ENCODE measurements at places on chromosomes 2 and 18.

- DNase-seq: no peak
Measured at GRCh38 chr18:79049506-79049905, 19.7 kb upstream of the ATP9B start.

DNA sequence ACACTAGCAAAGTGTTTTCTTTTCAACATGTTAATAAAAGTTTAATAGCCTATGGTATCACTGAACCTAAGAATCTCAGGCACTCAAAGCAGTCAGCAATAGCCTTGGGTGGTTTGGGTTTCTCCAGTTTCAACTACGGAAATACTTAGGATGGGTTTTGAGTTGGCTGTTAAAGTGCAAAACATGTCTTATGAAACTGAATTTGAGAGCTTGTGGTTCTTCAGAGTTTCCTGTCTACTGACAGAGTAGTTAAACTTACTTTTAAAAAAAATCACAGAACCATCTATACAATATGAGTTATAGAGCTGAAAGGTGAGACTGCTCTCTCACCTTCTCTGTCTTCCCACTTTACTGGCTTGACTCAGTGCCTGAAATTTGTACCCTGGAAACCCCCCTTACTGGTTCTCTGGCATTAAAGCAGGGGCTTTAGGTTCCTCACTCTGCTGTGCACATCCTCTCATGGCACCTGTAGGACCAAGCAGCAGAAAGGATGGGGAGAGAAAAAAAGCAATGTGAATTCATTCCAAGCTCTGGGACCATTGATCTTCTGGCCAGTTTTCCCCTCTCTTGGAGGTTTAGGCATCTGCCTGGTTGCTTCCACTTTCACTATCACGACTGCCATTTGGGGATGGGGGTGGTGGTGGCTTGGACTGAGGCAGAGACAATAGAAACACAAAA is 18.1 kb downstream of the CCDC141 start:
- no peak for DNase-seq

GRCh38 chr2:130834091-130834930 is 2.4 kb upstream of the ARHGEF4 start:
- peak; percentile 19 for DNase-seq

DNA sequence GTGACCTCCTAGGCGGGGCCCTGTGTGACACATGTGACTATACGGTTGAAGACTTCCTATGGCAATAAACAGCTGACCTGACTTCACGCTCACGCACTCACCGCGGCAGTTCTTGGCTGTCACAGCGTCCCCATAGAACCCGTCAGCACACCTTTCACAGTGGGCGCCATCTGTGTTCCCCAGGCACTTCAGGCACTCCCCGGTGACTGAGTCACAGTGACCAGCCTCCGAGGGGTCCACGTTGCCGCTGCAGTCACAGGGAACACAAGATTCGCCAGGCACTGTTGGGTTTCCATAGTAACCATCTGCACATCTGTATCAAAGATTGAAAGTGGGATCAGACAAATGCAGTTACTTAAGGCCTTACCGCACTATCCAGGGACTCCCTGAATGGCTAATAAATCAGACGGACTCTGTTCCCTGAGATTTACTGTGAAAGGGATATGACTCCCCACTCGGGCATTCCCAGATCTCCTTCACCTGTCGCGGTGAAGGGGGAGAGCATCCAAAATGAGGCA is 94.5 kb downstream of the LAMA1 start:
- no peak for DNase-seq

GRCh38 chr2:36376319-36376765 is 20.8 kb downstream of the CRIM1 start:
- no peak for DNase-seq

DNA sequence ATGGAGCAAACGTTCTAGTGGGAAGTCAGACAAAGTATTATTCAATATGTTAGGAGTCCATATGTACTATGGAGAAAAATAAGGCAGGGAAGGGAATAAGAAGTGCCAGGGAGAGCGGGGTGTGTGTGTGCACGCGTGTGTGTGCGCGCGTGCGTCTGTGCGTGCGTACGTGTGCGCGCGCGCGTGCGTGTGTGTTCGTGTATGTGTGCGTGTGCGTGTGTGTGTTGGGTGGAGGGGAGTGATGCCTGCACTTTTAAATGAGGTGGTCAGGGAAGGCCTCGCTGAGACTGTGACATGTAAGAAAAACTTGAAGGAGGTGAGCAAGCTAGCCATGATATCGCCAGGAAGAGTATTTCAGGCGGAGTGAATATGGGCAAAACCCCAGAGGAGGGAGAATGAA is 1.6 kb upstream of the MREG start:
- DNase-seq: no peak

DNA sequence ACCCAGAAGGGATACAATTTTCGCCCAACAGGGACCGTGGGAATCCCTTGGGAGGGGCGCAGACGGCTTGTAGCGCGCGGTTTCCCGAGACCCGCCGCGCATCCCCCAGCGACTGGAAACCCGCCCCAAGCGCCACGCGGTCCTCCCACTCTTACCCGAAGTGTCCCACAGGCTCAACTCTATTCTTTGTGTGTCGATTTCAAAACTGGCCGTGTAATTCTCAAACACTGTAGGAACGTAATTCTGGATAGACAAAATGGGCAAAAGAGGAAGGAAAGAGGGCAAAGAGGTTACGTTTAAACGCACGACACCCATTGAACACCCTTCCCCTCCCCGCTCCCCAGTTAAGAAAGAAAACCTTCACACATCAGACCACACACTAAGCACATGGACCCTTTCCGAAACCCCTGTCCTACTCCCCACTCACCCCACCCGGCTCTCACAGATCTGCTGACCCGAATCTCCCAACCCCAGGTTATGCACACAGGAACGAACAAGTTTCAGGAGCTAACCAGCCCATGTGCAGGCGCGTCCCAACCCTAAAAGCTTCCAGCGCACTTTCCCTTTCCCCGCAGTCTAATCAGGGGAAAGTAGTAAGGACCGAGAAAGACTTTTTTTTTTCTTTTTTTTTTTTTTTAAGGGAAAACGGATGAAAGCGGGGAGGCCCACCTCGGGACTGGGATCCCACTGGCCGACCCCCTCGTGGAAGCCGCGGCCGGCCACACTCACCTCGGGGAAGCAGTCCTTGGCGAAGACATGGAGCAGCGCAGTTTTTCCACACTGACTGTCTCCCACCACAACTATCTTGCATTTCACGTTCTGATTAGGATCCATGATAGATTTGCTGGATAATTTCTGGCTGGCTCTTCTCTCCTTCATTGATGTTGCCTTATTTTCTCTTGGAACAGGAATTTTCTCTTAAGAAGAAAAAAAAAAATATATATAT is 655 bp downstream of the RND3 start:
- no peak for DNase-seq

DNA sequence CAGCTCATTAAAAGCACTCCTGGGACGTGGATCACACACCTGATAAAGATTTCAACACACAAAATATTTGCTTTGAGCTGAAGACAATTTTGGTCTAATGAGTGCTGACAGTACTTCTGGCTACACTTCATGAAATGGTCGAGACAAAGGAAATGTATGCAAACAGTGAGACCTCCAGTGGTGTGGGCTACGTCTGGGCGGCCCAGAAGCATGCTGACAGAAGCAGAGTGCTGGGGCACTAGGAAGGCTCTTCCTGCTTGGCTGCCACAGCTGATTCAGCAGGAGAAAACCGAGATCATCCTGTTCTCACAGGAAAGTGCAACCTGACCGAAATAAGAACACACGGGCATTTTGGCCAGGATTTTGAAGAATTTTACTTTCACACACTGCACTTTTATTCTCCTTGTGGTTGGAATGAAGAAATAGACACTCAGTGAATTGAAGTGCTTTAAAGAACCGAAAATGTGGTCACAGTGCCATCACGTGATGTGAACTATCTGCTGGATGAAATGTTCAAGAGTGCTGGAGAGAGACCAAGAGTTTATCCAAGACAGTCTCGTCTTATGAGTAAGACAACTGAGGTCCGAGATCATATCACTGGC is 149.5 kb downstream of the CCBE1 start:
- no peak for DNase-seq

DNA sequence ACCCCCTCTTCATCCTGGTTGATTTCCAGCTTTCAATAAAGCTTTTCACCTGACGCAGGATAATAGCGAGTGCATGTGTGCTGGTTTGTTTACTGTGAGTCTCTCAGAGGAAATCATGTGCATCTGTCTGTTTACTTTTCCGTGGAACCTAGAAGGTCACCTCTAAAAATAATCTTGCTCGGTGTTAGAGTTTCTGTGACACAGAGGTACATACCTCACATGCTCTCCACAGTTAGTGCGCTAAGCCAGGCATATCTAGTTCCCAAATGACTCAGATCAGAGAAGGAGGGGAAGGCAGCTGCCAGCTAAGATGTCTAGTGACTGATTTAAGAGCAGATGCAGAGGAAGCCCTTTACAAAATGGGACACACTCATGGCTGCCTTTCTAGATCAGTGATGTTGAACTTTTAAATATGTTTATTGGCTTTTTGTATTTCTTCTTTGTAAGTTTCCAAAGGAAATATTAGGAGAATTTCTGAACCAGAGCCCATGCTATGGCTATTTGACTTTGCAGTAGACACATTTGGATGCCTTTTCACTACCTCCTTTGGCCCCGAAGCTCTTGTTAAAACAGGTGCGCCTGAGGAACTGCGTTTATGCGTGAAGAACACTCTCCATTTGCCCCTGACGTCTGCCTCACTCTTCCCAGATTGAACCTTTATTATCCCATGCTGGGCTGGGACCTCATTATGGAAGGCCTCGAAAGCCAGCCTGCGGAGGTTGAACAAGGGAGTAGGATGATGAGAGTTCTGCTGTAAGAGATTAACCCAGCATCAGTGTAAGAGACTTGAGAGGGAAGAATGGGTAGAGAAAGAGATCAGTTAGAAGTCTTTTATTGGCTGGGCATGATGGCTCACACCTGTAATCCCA is 145.6 kb downstream of the FAM161A start:
- no peak for DNase-seq

- peak; percentile 32 for DNase-seq
Measured at GRCh38 chr2:177467646-177468045, 75.1 kb downstream of the AGPS start.

DNA sequence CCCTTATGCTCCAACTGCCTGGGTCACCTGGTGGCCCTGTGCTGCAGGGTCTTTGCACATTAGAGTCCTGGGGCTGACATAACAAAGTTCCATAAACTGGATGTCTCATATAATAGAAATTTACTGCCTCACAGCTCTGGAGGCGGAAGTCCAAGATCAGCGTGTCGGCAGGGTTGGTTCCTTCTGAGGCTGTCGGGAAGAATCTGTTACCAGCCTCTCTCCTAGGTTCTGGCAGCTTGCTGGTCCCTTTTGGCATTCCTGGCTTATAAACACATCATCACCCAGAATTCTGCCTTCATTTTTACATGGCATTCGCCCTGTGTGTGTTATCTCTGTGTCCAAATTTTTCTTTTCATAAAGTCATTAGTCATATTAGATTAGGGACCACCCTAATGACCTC is 170.5 kb downstream of the NDUFA10 start:
- DNase-seq: no peak

GRCh38 chr2:74457129-74457548 is 1.1 kb upstream of the WBP1 start:
- no peak for DNase-seq

GRCh38 chr2:16763056-16763455 is 97.4 kb upstream of the CYRIA start:
- DNase-seq: no peak

DNA sequence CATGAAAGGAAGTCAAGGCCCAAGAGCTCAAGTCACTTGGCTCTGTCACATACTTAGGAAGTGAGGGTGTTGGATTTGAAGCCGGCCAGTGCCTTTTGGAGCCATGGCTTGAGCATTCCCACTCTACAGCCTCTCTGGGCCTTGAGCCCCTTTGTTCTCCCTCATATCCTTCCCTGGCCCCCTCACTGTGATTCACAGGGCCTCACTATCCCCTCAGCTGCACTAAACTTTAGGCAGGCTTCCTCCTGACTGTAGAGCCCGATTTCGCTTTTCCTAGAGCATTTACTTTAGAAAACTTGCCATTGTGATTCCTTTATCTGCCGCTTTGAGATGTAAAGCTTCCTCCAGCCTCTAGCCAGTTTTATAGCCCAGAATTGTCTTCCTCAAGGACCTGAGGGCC is 107.6 kb downstream of the FBXO15 start:
- no peak for DNase-seq

DNA sequence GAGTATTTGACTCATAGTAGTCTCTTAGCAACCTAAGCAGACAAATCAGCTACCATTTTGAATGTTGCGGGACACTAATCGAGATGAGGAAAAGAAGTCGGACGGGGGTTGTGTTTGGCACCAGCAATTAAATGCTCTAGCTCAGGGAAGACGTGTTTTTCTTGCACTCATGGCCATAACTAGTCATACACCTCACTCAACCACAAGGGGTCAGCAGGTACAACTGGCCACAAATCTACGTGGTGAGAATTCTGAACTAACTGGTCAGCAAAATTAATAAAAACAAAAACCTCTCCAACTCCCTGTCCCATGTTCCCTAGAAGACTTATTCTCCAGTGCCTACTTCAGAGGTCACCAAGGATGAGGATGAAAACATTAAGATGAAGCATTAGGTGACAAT is 1467.8 kb downstream of the DPP10 start:
- no peak for DNase-seq

DNA sequence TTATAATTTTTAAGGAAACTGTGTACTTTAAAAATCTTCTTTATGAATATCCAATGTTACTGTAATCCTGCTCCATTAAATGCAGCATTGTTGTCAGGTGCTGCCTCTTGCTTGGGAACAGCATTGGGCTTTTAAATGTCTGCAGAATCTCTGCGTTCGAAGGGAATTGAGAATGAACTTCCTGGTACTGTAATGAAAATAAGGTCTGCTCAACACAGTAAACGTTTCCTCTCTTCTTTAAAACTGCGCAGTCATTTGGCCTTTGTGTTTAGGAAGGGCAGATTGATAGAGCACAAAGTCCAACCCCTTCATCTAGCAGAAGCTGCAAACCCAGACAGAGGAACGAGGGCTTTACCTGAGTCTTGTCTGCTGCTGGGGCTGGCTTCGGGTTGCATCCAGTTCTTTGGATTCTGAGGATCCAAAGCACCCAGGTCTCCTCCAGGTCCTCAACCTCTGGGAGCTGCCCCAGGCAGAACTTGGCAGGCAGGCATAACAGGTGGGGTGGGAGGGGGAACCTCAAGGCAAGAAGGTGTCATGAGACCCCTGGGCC is 104.5 kb downstream of the UGGT1 start:
- DNase-seq: no peak

DNA sequence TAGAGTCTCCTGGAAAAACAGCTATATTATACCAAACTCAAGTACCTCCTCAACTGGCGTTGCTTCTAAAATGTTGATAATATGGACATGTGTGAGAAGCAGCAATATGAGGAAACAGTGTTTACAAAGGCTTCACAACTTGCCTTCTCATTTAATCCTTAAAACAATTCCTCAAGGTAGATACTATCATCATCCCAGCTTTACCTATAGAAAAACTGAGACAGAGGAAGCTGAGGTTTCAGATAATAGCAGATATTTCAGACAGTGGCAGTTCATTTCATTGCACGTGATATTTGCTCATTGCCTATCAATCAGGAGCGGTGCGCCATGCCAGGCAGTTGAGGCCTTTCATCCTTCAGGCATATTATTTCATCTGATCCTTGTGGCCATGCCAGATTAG is 8.3 kb downstream of the GALNT5 start:
- no peak for DNase-seq

- DNase-seq: no peak
Measured at GRCh38 chr2:121582272-121582671, 51.6 kb downstream of the RNU4ATAC start.
